Activated CD4-positive, alpha-beta T cell treated with anti-CD3 and anti-CD28 coated beads, Interleukin-2, amount 10 ng/mL, durations not matched to agents 7 days and 5 days (primary cell): ENCODE measurements at places on chromosomes 16 and 17. TPM values are rescaled to one million over a fixed set of nuclear protein-coding genes. Genes with fewer than 3 reads are reported as not detected.
A peak's percentile ranks its signal among the peaks of the same experiment; 100 is the strongest.

Gene KRT9
- total RNA-seq: not detected

DNA sequence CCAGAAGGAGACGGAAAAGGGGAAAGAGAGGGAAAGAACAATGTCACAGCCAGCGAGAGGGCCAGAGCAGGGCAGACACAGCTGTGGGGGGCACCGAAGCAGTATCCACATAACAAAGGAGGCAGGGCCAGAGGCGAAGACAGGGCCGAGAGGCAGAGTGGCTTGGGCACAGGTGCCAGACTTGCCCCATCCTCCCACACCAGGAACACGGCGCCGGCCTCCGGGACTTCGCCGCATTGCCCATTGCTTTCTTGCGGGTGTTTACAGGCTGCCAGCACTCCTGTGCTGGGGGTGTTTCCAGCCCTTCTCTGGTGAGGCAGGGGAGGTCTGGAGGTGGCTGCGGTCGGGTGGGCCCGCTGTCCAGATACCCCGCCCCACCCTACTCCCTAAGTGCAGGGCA, 78.0 kb downstream of the ENGASE start:
- DNase-seq: no peak

DNA sequence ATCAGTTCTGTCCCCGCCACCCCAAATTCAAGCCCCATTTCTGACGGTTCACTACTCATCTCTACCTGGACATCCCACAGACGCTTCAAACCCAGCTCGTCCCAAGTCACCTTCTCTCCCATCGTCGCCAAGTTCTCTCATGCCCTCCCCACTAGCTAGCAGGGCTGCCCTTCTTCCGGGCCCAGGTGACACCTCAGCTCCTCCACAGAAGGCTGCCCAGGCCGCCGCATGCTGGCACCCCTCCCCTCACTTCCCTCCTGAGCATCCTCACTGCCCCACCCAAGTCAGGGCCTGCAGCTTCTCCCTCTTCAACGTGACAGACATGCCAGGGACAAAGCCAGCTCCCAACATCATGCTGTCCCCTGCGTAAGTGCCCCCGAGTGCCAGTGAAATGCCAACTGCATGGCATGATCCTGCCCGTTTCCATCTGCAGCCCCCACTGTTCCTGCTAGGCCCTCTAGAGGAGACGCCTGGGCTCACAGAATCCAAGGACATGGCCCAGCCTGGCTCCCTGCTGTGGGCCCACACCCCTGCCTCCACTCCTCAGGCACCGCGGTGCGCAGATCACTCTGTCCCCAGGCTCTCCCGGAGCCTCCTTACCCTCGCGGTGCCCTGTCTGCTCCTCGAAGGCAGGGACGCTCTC, 5.9 kb downstream of the CYB561 start:
- peak; percentile 42 for DNase-seq

DNA sequence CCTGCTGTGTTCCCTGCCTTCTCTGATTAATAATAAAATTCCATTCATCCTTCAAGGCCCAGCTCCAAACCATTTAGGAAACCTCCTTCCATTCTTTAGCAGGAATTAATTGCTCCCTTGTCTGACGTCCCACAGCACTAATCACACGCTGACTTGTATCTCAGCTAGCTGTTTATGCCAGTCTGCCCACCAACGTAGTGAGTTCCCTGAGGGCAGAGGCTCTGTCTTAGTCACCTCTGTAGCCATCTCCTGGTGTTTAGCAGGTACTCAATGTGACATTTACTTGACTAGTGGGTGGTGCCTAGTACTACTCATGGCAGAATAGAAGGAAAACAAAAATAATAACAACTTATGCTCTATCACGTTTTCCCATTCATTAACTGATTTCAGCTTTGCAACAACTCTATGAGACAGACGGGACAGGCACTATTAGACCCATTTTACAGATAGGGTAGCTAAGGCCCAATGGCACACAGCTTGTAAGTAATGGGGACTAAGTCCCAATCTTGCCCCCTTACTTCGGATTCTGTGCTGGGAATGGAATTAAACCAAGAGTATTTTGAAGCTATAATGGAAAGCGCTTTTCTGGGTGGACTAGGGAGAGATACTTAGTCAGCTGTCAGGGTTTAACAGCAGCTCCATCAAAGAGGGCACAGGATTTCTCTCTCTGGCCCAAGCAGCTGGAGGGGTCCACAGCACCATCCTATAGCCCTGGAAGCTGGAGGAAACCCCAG, 931 bp upstream of the WIPF2 start:
- DNase-seq: no peak

Gene RRAD
- 0.23 TPM for total RNA-seq

DNA sequence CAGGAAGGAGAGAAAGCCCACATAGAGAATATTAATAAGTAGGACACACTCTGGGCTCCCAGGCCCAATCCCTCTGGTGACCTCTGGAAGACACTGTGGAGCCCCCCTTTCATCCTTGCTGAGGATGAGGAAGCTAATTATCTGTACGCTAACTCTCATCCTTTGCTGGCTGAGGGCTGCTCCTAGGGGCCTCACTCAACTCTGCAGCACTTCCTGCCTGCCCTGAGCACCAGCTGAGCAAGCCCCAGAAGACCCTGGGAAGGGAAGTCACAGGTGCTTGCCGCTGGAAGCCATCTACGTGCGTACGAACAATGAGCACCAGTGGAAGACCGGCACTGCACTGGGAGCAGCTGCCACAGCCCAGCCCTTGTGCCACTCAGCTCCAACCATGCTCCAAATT, 145.8 kb upstream of the CDH5 start:
- no peak for DNase-seq

DNA sequence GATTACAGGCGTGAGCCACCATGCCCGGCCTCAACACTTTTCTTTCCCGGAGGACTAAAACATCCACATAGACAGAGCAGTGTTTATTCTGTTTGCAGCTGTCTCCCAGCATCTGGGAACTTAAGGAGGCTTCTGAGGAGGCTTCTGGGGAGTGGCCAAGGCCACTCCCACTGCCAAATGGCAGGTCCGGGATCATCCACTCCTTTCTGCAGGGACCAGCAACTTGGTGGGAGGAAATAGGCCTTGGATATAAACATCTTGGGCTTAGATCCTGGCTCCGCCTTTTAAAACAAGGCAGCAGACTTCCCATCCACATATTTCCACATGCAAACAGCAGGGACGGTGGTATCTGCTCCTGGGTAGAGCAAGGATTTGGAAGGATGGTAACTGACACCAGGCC, 14.1 kb upstream of the SPATA32 start:
- no peak for DNase-seq

GRCh38 chr16:63714876-63715275, 1407.0 kb downstream of the CDH11 start:
- no peak for DNase-seq

GRCh38 chr16:49620869-49621240, 235.1 kb downstream of the ZNF423 start:
- DNase-seq: no peak

Gene SPIRE2
- total RNA-seq: 1.8 TPM
